ENCODE measurements at places on chromosomes 4 and X. TPM values are rescaled to one million over a fixed set of nuclear protein-coding genes. Genes with fewer than 3 reads are reported as not detected.

The CSAG2 gene
- not detected for total RNA-seq

The ANAPC4 gene
- total RNA-seq = 36.8 TPM

The ZNF595 gene
- 29.5 TPM for total RNA-seq

The CCDC110 gene
- 2.1 TPM for total RNA-seq

The EIF1AX gene
- total RNA-seq = 50.4 TPM

The FHL1 gene
- 384 TPM for total RNA-seq
